ENCODE measurements at places on chromosomes 16 and 17. TPM values are rescaled to one million over a fixed set of nuclear protein-coding genes. Genes with fewer than 3 reads are reported as not detected.

DNA sequence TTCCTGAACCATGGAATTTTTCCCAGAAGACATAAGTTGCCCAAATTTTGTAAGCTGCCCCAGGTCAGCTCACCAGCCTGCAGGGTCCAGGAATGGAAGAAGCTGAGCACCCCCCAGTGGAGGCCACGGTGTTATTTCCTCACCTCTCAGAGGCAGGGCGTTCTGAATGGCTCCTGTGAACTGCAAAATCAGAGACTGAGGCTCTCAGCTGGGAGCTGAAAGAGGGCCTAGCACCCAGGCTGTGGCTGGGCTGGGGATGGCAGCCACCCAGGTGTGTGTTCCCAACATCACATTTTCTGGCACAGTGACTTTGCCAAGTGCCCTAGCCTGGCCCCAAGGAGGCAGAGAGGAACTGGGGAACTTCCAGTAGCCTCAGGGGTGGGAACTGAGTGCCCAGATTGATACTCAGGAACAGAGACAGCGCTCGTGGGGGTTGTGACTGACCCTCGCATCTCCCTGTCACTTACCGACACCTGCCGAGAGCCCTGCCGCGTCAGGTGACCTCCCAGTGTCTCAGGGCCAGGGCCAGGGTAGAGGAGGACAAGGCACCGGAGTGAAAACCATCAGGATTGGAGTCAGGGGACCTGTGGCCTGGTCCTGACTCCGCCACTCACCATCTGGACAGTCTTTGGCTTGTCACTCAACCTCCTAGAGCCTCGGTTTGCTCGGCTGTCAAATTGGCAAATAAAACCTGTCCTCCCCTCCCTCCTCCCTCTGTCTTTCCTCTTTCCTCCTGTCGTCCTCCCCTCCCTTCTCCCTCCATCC lies 11.3 kb downstream of the CACNG4 start:
- no peaks in the 10 kb centered on the region for H3K4me1 ChIP-seq
- H3K4me3 ChIP-seq = no peak overlapping the region
- no peak overlapping the region for H3K27ac ChIP-seq
- no peaks in the 10 kb centered on the region for H3K36me3 ChIP-seq
- H3K27me3 ChIP-seq = no peaks in the 10 kb centered on the region
- no peak for DNase-seq

DNA sequence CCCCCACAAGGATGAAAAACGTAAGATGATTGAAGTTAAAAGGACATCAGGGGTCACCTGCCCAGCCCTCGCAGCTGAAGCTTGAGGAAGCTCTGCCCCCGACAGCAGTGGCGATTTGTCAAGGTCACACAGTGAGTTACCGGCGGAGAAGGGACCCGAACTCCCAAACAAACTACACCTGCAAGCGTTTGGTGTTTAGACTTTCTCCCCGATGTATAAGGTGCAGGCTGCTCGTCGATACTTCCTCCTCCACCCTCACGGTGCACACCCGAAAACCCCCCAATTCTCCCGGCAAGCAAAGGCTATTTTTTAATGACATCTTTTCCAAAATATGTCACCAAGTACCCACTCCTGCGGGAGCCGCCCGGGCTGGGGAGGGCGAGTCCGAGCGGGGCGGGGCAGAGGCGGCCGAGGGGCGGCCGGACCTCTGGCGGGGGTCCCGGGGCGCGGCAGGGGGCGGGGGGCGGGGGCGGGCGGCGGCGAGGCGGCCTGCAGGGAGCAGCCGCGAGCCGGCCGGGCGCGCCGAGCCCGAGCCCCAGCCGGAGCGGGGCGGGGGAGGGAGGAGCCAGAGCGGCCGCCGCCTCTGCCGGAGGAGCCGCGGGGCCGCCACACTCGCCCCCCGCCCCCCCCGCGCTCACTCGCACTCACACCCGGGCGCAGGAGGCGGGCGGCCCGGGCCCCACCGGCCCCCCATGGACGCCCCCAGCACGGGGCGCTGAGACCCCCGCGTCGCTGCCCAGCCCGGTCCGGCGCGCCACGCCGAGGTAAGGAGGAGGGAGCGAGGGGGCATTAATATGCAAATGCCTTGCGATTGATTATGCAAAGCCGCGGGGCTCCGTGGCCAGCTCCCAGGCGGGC lies at the start of gene THRA:
Gene THRA, plus strand, starts transcription at position 637 of the 858 bp plus-strand sequence. CDS start 11,524 bp downstream, outside the sequence.
- H3K4me1 ChIP-seq = peaks cover 45% of the 10 kb centered on the region
- peaks cover 4% of the 10 kb centered on the region for H3K27me3 ChIP-seq
- H3K27ac ChIP-seq = peak within 1 kb of the TSS; percentile 84

DNA sequence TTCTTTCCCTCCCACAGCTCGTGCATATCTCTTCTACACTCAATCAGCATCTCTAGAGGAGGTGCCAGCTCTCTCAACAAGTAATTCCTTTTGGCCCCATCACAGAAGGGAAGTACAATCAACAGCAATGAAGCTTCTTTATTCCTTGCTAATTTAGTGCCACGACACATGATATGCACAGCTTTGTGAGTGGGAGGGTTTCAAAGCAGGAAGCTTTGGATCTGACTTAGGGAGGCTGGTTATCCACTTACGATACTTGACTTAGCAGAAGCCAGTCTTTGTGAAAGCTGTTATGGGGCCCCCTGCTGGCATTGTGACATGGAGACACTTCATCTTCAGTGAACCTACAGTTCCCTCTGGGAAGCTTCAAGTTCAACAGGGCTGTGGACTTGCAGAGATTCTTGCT lies 81.0 kb downstream of the TMEM100 start:
- DNase-seq = peak; percentile 62
- H3K27me3 ChIP-seq = no peaks in the 10 kb centered on the region
- H3K4me3 ChIP-seq = no peak overlapping the region
- H3K36me3 ChIP-seq = no peaks in the 10 kb centered on the region
- peaks cover 29% of the 10 kb centered on the region for H3K4me1 ChIP-seq
- no peak overlapping the region for H3K27ac ChIP-seq

DNA sequence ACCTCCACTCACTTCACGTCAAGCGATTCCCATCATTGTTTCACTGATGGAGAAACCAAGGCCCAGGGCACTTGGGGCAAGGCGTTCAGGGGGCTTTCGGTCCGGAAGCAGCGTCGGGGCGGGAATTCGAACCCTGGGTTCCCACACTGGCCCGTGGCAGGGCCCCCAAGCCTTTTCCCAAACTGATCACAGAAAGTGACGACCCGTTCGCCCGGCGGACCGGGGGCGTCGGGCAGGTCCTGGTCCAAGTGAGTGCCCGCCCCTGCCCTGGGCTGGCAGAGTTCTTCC lies 856 bp upstream of the MON1B start:
- peaks cover 3% of the 10 kb centered on the region for H3K27me3 ChIP-seq
- peak overlapping the region; percentile 98 for H3K27ac ChIP-seq
- H3K4me1 ChIP-seq = peaks cover 34% of the 10 kb centered on the region
- no peak for DNase-seq

DNA sequence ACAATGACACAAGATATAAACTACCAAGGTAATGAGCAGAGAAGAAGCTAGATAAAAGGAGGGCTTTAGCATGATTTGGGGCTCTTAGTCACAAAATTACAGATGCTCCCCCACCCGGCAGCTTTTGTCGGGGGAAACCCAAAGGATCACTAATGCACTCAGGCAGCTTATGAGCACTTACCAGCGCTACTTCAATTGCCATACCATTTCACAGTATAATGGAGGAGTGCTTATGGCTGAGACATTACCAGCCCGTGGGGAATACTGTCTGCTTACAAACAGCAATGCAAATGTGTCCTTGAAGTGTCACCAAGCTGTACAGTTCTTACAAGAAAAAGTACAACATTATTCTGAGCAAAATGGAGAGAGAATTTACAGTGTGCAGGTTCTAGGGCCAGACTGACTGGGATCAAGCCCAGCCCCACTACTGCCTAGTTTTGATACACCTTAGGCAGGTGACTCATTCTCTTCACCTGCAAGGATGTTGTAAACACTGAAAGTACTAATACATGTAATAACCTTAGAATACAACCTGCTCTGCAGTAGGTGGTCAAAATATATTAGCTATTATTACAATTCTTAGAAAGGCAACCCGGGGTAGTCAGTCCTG lies 16.3 kb downstream of the ANKFY1 start:
- H3K27ac ChIP-seq = no peak overlapping the region
- peaks cover 3% of the 10 kb centered on the region for H3K4me1 ChIP-seq
- H3K36me3 ChIP-seq = peaks cover 59% of the 10 kb centered on the region
- H3K27me3 ChIP-seq = no peaks in the 10 kb centered on the region
- DNase-seq = no peak
- H3K4me3 ChIP-seq = no peak overlapping the region

DNA sequence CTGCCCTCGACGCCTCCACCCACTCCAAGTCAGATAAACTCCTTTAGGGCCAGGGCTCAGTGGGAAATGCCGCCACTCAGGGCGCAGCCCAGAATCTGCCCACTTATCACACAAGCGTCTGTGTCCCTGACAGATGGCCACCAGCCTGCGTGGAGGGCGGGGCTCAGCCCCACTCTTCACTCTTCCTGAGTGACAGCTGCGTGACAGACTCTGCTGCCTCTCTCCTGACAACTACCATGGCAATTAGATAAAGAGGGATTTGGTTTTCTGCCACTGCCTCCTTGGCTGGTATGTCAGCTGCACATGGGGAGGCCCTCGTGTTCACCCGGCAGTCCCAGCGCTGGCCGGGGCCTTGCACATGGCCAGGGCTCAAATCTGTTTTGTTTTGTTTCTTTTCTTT lies 96.2 kb downstream of the RTN4RL1 start:
- no peaks in the 10 kb centered on the region for H3K27me3 ChIP-seq
- DNase-seq = no peak
- no peaks in the 10 kb centered on the region for H3K4me1 ChIP-seq
- H3K36me3 ChIP-seq = no peaks in the 10 kb centered on the region

DNA sequence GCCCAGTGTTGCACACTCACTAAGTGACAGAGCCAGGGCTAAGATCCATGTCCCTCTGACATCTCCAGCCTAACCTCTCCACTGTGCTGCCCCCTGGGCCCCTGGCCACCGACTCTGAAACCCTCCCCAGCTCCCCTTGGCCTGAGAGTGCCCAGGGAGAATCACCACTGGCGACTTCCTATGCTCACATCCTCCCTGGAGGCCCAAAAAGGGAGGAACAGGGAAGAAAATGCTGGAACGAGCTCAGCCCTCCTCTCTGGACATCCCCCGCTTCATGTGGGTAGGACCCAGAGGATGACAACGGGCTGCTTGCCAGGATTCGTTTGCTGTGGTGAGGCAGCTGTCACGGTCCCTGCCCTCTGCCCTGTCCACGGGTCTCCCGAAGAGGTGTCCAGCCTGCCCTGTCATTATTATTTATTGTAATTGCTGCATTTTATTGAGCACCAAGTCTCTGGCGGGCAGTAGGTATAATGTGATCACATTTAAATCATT lies 153.5 kb upstream of the RPL38 start:
- H3K27me3 ChIP-seq = no peaks in the 10 kb centered on the region
- H3K4me1 ChIP-seq = no peaks in the 10 kb centered on the region
- no peaks in the 10 kb centered on the region for H3K36me3 ChIP-seq

DNA sequence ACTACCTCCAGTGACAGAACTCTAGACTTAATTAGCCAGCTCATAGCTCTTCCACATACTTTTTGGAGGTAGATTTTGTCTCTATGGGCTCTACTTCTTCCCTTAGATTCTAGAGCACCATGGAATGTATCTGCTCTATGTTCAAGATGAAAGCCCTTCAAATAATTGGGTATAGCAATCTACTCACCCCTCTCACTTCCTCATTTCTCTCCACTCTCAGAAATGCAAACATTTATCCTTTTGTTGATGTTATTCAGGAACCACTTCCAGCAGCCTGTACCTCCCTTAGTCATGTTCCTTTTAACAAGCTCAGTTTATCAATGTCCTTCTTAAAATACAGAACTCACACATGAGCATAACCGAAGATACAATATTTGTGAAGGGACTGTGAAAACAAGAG lies 78.5 kb downstream of the GRIN2A start:
- H3K4me1 ChIP-seq = no peaks in the 10 kb centered on the region
- H3K27ac ChIP-seq = no peak overlapping the region
- no peak for DNase-seq
- H3K36me3 ChIP-seq = no peaks in the 10 kb centered on the region
- H3K27me3 ChIP-seq = no peaks in the 10 kb centered on the region

- no peak overlapping the region for H3K4me3 ChIP-seq
- H3K27ac ChIP-seq = no peak overlapping the region
- no peak for DNase-seq
- H3K27me3 ChIP-seq = no peaks in the 10 kb centered on the region
- H3K4me1 ChIP-seq = no peaks in the 10 kb centered on the region
These were observed 81.6 kb downstream of the MYH11 start for GRCh38 chr16:15775209-15775608.

DNA sequence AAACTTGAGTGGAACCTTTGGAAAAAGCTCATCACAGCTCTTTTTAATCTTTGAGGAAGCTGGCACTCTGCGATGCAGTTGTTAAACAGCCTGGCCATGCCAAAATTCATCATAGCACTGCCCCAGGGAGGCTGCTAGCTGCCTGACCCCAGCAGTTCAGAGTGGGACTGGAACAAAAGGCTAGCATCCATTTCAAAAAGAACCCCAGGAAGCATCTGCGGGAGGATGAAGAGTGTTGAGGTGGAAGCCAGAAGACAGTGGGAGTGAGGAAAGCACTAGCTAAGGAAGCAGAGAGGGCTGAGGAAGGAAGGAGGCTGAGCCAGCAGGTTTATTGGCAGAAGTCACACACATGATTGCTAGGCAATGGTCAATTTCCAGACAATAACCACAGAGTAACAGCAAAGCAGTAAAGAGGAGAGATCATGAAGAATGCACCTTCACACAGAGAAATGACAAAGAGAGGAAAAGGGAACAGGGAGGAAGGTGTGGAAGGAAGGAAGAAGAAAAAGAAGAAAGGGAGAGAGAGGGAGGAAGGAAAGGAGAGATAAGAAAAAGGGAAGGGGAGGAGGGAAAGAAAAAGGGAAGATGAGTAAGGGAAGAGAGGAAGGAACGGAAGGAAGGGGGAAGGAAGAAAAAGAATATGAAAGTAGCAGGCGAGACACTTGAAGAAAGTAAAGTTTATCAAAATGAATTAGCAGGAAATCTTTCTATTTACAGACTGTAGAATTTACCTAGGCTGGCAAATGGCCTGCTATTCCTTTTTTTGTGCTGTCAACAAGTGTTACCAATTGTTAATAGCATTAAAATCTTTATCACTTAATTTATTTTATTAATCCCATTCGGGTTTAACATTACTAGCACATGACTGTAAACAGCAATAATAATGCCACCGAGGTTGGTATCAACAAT lies 270.0 kb upstream of the PSMD7 start:
- H3K4me1 ChIP-seq = no peaks in the 10 kb centered on the region
- no peaks in the 10 kb centered on the region for H3K36me3 ChIP-seq
- no peak overlapping the region for H3K27ac ChIP-seq
- H3K4me3 ChIP-seq = no peak overlapping the region
- no peaks in the 10 kb centered on the region for H3K27me3 ChIP-seq

- H3K4me1 ChIP-seq = no peaks in the 10 kb centered on the region
- H3K4me3 ChIP-seq = no peak overlapping the region
- no peaks in the 10 kb centered on the region for H3K27me3 ChIP-seq
These were observed 643.5 kb downstream of the CDH11 start for GRCh38 chr16:64478252-64478906.

- H3K4me3 ChIP-seq = no peak overlapping the region
- H3K36me3 ChIP-seq = no peaks in the 10 kb centered on the region
- no peaks in the 10 kb centered on the region for H3K27me3 ChIP-seq
- H3K4me1 ChIP-seq = no peaks in the 10 kb centered on the region
- H3K27ac ChIP-seq = no peak overlapping the region
These were observed 49.0 kb downstream of the ACSM1 start for GRCh38 chr16:20648436-20648835.

GRCh38 chr17:21174713-21175112 lies 39.2 kb downstream of the TMEM11 start:
- H3K4me1 ChIP-seq = peaks cover 23% of the 10 kb centered on the region
- no peaks in the 10 kb centered on the region for H3K27me3 ChIP-seq
- no peak overlapping the region for H3K4me3 ChIP-seq
- DNase-seq = no peak

ALOX15B gene
- 1.7 TPM for polyA plus RNA-seq

NF1 gene
- 1.2 TPM for polyA plus RNA-seq

GJC1 gene
- polyA plus RNA-seq = not detected

FOXL1 gene
- polyA plus RNA-seq = not detected

G6PC3 gene
- polyA plus RNA-seq = 38.0 TPM

CDH1 gene
- 0.05 TPM for polyA plus RNA-seq
